ENCODE measurements at places on chromosomes 6 and 20.

DNA sequence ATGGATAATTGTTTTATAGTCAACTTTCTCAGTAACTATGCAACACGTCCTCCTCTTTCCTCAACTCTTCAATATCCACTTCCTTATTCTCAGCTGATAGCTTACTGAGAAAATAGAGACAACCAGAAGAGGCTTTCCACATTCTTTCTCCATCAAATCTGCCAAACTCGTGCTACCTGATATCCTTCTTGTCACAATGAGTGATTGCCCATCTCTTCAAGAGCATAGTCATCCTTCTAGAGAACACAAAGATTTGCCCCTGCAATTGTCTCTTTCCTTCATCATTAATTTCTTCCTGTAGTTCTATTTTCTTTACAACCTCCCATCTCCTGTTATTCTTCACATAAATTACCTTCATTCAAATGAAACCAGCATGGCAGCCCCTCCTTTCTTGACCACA, 75.9 kb upstream of the RGS17 start:
- DNase-seq, result no peak

GRCh38 chr6:116682334-116682712, 1.3 kb downstream of the KPNA5 start:
- DNase-seq, result no peak

- DNase-seq, result peak; percentile 58
Observed at GRCh38 chr20:62875419-62876361, 14.1 kb upstream of the TCFL5 start.

GRCh38 chr20:49787371-49788357, 25.0 kb upstream of the SLC9A8 start:
- DNase-seq, result no peak

DNA sequence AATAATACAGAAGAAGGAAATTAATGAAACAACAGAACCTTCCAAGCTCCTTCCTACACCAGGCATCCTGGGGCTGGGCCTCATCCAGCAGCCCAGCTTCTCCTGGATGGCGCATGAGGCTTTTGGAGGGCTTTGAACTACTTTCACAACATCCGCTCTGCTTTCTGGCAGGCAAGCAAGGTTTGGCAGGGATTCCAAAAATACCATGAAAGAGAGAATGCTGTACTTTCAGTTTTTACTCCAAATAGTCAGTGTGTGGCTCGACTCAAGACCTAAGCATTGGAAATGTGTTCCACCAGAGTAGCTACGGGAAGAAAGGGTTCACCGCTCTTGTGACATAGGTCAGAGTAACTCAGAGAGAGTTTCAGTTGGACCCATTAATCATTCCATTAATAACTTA, 125.4 kb downstream of the OPRM1 start:
- no peak for DNase-seq

GRCh38 chr20:48612335-48612734, 215.5 kb downstream of the PREX1 start:
- no peak for DNase-seq

- DNase-seq, result peak; percentile 51
Observed at GRCh38 chr6:134882426-134883038, 67.4 kb downstream of the ALDH8A1 start.

GRCh38 chr6:54134935-54135334, 23.7 kb downstream of the MLIP start:
- no peak for DNase-seq

GRCh38 chr20:53763707-53764414, 170.2 kb upstream of the ZNF217 start:
- no peak for DNase-seq

- no peak for DNase-seq
Observed at GRCh38 chr20:54624706-54625390, 149.5 kb downstream of the DOK5 start.

DNA sequence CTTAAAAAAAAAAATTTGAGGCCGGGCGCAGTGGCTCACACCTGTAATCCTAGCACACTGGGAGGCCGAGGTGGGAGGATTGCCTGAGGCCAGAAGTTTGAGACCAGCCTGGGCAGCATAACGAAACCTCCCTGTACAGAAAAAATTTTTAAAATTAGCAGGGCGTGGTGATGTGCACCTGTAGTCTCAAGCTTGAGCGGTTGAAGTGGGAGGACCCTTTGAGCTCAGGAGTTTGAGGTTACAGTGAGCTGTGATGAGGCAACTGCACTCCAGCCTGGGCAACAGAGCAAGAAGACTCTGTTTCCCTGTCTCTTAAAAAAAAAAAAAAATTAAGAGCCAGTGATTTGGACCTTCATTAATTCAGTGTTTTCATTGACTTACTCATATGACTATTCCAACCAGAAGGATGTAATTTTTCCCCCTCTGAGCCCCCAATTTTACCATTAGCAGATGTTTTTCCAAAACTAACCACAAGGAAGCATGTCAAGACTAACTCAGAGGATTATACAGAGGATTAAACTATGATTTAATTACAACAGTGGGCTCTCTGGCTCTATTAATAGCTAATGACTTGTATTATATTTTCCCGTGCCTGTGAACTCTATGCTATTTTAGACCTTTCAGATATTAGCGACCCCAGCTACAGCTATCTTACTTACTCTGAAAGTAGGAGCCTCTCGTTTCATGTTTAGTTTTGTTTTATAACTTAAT, 75.1 kb downstream of the ARID1B start:
- DNase-seq, result no peak

- no peak for DNase-seq
Observed at GRCh38 chr6:29959467-29959866, 17.1 kb downstream of the HLA-A start.

DNA sequence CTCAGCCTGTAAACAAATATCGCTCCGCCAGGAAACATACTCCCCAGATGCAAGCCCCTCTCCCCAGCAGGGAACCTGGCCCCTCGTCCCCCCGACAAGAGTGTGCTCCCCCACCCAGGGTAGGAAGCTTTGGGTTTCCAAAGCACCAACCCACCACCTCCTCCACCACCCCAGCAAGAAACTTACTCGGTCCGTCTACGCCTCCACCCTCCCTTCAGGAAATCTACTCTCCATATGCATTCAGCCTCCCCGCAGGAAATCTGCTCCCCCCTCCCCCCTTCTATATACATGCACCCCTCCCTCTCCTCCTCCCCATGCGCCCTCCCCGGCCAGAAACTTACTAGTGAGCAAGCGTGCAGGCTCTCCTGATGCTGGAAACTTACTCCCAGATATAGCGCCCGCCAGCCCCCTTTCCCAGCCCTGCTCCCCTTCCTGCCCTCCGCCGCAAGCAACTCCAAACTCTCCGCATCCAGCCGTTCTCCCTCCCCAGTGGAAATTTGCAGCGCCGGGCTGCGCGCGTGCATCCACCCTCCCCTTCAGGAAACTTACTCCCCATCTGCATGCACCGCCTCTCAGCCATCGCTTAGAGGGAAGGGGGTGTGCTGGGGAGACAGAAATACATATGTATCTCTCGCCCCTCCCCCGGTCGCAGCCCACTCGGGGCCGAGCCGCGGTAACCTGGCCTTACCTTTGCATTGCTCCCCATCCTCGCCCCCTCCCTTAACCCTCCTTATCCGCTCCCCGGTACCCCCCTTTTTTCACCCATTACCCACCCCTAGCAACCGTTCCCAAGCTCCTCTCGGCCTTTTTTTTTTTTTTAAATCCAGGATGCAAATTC, at the start of gene TRERF1:
Gene TRERF1 (minus strand): TSS at position 594 of the 838 bp plus-strand sequence. CDS start 182,336 bp downstream, outside the sequence.
- DNase-seq, result peak; percentile 64

- DNase-seq, result no peak
Observed at GRCh38 chr6:63862486-63863198, 227.0 kb downstream of the PHF3 start.

DNA sequence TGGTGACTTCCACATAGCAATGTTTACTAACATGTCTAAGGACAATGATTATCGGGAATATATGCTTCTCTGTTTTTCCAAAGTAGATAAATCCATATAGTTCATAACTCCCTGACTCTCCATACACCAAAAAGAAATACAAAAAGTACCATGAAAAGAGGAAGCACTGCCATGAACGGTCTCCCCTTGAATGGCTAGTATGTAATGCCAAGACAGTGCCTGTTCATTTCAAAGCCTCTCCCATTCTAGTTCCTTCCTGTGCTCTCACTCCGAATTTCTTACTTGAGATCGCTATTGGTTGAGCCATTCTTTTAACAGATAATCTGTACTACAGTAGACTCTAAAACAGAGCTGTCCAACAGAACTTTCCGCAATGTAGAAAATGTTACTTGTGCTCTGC, 54.8 kb upstream of the EDN1 start:
- DNase-seq, result no peak

DNA sequence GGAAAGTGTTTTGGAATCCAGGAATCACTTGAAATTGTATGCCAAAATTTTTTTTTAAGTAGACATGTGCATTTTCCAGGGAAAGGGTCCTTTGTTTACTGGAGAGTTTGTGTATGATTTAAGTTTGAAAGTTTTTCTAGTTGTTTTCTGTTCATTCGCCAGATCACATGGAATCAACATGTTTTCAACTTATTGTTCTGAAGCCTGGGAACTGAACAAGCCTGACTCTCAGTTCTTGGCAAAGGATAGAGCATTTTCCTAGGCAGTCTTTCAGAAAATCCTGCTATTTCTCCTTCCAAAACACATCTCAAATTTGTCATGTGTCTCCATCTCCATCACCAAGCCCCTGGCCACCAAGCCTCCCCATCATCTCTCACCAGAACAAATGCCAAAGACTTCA, 374.8 kb downstream of the MAFB start:
- DNase-seq, result no peak

- DNase-seq, result peak; percentile 94
Observed at GRCh38 chr6:131954775-131955107, 3.6 kb upstream of the CCN2 start.

DNA sequence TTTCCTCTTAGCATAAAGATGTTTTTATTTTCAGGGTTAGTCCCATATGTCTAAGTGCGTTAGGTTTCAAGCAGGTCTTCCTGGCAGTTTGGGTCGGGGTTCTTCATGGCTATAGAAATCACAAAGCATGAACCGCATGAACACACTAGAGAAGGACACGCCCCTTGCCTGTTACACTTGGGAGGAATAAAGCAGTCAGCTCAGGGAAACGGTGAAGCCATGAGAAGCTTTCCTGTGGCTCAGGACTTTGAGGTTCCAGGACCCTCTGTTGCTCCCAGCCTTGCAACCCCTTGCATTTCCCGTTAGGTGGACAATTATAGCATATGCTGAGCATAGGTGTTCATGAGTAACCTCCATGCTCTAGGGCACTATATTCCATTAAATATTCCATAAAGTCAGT, 96.7 kb downstream of the SYCP2 start:
- DNase-seq, result no peak

DNA sequence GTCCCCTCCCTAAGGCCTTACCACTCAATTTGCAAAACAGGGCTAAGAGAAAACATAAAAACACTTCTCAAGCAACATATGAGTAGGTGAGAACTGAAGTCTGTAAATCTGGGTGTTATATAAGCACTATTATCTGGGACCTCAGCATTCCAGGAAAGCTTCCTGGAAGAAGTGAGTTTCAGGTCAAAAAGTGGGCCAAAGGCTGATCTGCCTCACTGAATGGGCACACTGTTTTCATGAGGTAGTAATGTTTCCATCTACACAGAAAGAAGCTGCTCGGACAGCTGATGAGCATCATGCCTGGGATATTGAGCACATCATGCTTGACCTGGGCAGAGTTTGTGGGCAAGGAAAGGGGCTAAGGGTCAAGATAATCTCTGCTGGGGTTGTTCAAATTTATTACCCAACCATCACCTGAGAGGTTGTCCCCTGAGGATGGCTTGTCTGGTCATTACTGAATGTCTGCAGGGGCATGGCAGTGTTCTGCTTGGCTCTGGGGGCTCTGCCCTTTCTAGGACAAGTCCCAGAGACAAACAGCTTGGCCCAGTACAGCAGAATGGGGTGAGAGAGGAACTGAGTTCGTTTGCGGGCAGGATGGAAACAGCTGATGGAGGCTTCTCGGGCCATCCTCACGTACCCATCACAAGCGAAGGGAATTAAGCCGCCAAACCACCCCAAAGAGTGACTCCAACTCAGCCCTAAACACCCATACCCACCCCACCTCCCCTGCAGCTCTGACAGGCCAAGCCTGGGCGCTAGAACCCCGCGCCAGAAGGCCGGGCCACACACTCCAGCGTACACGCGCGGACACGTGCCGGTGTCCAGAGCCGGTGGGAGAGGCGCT, 1.2 kb upstream of the SYNJ2 start:
- DNase-seq, result no peak
